ENCODE measurements at places on chromosomes 3 and 15.

- DNase-seq: no peak
Measured at GRCh38 chr3:58858126-58858525, 191.6 kb upstream of the FAM3D start.

DNA sequence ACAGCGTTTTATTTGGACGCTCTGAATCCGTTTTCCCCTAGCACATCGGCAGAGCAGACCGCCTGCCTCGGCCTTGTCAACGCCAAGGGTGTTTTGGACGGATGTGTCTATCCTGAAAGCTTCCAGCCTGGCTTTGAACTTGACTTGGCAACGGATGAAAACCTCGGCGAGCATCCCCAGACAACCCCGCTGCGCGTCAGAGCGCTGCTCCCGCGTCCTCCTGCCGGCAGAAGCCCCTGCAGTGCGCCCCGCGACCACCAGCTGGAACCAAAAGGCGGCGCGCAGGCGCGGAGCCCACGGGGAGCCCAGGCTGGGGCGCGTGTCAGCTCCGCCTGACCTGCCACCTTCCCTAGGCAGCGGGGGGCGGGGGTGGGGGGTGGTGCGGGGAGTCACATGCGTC is 26.2 kb upstream of the ARL8B start:
- no peak for DNase-seq

DNA sequence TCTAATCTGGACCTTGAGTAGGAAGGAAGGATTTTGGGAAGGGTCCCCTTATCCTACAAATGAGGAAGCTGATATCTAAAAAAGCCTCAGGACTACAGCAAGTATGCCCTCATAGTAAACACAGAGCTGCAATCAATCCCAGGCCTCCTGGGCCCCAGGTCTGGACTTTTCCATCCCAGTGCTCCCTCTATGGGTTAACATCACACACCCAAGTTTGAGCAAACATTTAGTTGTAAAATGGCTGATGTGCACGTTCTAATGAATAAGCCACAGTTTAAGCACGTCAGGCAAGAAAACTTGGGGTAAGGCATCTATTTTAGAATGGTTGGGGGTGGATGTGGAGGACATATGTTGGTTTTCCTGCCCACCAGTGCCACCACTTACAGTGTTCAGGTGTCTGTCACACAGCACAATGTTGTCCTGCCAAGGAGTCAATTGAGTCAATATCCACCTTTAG is 44.3 kb upstream of the UBE2E1 start:
- no peak for DNase-seq

GRCh38 chr3:52313774-52314188 is 2.3 kb upstream of the DNAH1 start:
- no peak for DNase-seq

DNA sequence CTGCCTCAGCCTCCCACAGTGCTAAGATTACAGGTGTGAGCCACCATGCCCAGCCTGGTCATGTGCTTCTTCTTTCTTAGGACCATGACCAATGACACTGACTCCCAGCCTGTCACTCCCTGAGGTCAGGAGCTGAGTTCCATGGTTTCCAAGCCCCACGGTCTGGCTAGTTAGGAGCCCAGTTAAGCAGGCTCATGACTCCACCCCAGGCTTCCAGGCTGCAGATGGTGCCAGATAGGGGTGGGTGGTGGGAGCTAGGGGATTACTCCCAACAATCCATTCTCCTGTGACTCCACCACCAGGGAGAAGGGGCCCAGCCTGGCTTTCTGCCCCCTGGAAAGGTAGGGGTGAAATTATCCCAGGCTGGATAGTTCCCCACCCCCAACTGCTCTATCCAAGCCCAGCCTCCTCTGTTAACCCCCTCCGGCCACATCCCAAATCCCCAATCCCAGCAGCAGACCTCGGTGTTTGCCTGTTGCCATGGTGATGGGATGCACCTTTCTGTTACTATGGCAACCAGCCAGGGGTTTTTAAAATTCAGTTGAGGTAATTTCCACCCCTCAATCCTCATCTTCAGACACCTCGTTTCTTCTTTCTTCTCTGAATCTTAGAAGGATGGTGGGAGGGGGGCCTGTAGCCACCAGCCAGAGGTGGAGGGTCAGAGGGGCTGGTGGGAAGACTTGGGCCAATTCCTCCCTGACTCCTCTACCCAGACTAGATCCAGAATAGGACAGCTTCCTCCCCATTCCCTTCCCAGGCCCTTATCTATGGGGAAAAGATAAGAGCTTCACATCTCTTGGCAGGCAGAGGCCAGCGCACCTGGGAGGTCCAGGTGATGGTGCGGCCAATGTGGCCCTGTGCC is 22.5 kb upstream of the SEMA3F start:
- no peak for DNase-seq
